ENCODE measurements at places on chromosomes 5 and 9.

- DNase-seq = no peak
Measured at GRCh38 chr9:12141422-12141821, 551.8 kb upstream of the TYRP1 start.

DNA sequence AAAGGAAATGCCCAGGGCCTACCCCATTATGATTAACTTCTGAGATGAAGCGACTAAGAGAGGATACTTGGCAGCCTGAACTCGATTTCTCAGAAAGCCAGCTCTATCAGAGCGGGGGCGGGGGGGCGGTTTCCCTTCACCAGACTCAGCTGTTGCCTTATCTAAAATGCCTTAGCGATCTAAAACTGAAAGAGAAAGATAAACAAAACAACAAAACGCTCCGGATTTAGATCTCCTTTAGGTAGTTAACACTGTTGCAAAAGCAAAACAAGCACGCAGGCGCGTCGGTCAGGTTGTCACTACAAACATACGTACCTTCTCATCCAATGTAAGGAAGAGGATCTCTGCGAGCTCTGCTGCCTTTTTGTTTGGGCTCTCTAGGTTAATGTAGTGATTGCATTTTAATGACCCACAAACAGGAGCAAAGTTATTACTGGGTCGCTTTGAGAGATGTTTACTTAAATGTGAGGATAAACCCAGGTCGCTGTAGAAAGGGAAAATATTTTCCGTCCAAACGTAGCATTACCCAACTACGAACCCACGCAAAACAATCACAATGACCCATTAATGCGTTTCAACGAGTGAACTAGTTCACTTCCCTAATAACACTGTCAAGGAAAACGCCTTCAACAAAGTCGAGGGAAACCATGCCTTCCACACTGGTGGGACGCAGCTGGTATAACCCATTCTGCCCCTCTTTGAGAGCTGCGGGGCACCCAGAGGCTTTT, 982 bp downstream of the EPB41L4A start:
- DNase-seq = peak; percentile 57

DNA sequence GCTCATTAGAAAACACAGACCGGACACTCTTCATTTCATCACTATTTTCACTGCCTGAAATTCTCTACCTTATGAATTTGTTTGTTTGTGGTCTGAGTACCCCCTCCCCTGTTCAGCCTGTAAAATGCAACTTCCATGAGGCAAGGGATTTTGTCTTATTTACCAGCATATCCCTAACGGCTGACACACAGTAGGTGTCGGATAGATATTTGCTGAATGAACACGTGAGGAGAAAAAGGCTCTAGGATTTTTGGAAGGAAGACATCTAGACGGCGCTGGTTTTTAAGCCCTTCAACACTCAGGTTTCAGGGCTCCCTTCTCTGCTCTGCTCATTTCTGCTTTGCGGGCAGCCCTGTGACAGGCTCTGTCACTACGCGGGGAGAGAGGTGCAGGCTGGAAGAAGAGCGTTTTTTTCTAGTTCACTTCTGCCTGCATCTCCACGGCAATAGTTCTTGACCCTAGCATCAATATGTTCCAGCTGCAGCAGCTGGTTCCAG, 41.0 kb downstream of the KCNMB1 start:
- no peak for DNase-seq

- no peak for DNase-seq
Measured at GRCh38 chr5:158209219-158209908, 350.4 kb upstream of the CLINT1 start.

GRCh38 chr5:77031891-77032290, 1.7 kb downstream of the AGGF1 start:
- no peak for DNase-seq

DNA sequence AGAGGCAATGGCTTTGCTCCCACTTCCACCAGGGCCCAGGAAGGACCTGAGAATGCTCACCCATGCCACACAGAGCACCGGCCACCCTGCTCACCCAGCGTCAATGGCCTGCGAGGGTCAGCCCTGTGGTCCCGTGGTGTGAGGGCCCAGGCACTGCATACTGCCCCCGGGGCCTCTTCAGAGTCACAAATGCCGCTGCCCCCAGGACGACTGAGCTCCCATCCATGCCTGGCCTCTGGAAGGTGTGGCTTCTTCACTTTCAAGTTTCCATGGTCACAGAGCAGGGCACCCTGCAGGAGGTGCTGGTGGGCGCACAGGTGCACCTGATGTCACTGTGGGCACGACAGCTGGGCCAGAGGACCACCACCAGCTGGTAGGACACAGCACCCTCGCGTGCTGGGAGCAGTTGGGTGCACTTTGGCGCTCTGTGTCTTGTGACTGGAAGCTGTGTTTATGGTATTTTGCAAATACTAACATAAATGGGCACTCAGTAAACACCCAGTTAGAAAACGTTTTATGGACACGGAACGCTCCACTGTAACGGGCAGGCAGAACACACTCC, 12.5 kb upstream of the ZDHHC11 start:
- DNase-seq = no peak

- DNase-seq = no peak
Measured at GRCh38 chr9:42378418-42378815, 195.0 kb downstream of the SPATA31A6 start.

GRCh38 chr5:9207817-9208418, 338.0 kb downstream of the SEMA5A start:
- peak; percentile 37 for DNase-seq

GRCh38 chr5:42586625-42587024, 163.4 kb downstream of the GHR start:
- no peak for DNase-seq

GRCh38 chr5:137778772-137779564, 24.8 kb upstream of the HNRNPA0 start:
- peak; percentile 6 for DNase-seq

DNA sequence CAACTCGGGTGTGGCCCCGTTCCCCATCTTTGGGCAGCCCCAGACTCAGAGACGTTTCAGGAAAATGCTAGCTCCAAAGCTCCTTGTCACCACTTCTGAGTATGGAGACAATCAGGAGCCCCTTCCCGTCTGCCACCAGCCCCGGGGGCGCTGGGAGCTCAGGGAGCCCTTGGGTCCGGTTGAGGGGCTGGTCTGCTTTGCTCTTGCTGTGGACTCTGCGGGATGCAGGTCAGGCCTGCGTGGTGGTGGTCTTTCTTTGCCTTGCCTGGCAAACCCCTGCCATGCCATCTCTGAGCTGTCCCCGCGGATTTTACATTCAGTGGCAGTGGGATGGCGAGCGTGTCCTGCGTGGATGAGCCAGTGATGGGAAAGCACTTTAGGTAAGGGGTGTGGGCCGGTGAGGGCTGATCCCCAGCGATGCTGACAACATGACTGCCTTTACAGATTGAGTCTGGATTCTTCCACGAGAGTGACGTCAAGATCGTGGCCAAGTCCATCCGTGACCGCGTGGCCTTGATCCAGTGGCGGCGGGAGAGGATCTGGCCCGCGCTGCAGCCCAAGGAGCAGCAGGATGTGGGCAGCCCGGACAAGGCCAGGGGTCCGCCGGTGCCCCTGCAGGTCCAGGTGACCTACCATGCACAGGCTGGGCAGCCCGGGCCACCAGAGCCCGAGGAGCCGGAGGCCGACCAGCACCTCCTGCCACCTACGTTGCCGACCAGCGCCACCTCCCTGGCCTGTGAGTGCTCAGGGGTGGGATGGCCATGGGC, 63.3 kb downstream of the WNK2 start:
- no peak for DNase-seq

DNA sequence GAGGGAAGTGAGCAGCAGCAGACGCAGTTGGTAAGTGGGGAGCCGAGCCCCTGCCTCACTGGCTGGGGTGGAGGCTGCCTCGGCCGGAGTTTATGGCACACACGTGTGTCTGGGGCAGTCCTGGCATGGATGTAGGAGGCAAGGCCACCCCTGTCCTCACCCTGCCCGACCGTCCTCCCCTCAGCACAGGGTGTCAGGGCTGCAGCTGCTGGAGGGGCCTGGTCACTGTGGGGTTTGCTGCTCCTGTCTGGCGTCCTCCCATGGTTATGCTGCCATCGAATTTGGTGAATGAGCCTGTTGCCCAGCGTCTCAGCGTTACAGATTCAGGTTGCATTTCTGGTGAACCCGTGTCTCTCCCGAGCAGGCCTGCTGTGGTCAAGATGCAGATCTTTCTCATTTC, 32.4 kb downstream of the CEP72 start:
- DNase-seq = no peak

DNA sequence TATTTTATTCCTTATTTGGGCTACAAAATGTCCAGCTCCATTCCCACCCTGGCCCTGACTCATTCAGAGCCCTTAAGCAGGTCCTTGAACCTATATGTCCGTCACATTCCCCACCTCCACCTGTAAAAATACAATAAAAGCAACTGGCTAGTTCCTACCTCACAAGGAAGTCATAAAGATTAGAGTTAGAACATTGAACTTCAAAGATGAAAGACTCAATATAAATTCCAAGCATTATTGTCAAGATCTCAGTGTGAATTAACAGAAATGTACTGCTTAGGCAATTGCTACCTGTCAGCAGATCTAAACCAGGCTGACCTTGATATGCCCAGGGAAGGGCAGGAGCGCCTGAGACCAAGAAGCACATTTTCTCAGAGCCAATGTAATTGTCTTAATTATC, 221.8 kb downstream of the ENC1 start:
- DNase-seq = no peak

DNA sequence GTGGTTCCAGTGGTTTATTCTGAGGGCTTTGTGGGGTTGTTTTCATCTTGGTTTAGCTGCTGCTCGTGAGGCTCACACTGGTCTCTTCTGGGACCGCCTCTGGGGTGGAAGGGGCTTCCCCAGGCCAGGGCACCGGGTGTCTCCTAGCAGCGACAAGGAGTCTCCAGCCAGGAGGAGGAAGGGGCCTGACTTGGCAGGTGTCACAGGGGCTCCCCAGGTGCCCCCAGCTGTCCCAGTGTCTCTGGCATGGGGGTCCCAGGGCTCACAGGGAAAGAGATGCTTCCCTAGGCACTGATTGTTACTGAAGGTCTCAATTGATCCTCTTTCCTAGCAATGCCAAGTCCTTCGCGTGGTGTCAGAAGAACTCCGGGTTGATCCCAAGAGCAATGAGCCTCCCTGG, 241.1 kb upstream of the IRX4 start:
- DNase-seq = no peak

DNA sequence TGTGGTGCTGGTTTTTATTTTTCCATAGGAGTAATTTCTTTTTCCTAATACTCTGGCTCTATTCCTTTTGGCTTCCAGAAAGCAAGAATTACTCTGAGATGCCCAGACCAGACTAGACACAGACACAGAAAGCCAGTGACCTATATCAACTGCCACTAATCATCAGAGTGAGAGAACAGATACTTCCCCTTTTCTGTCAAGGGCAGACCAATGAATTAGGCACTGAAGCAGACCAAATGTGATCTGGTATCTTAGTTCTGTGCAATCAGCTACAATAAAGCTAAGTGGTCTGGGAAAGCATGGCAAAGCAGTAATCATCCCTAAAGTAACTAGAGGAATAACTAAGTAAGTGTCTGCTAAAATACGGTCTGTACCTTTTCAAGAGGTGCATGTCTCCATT, 239.1 kb downstream of the ELAVL2 start:
- DNase-seq = peak; percentile 53

- no peak for DNase-seq
Measured at GRCh38 chr9:95770653-95771131, 104.8 kb upstream of the ERCC6L2 start.

- no peak for DNase-seq
Measured at GRCh38 chr5:140635291-140636257, 2.6 kb upstream of the CD14 start.

DNA sequence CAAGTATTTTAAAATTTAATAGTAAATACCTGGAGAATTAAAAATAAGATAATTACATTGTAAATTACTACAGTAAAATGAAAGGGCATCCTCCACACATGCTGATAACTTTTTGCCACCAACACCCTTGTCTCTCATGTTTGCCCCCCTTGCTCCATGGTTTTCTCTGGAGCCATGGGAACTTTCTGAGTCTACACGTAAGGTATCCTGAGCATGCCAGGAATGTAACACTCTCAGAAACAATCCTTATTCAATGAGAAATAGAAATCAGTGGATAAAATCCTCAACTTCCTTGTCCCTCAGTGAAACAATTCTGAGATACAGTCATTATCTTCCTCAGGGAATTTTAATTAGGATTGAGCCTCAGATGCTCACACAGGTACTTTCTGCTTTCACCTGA, 108.9 kb downstream of the IZUMO3 start:
- no peak for DNase-seq

GRCh38 chr5:79236362-79236969, 535 bp downstream of the JMY start:
- peak; percentile 20 for DNase-seq

- DNase-seq = peak; percentile 11
Measured at GRCh38 chr5:151150471-151151262, 6.9 kb downstream of the ANXA6 start.

GRCh38 chr5:81638471-81638870, 112.4 kb downstream of the SSBP2 start:
- DNase-seq = no peak

DNA sequence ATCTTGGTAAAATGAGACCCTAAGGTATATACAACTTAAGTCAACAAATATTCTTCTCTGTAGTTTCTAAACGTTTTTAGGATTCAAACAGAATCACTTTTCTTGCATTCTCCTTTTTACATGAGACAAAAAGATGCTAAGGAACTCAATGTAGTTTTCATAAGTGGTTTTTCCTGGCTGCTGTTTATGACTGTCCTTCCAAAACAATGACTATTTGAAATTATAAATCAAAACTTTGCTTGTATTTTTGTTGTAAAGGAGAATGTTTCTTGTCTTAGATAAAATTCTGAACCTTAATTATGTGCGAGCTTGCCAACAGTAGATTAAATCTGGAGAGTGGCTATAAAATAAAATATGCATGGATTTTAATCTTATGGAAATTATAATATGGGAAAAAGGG, 53.8 kb downstream of the GRIN3A start:
- no peak for DNase-seq

- DNase-seq = no peak
Measured at GRCh38 chr5:60228676-60229075, 335.1 kb upstream of the PDE4D start.

- DNase-seq = no peak
Measured at GRCh38 chr5:89315286-89316100, 432.5 kb upstream of the MEF2C start.

DNA sequence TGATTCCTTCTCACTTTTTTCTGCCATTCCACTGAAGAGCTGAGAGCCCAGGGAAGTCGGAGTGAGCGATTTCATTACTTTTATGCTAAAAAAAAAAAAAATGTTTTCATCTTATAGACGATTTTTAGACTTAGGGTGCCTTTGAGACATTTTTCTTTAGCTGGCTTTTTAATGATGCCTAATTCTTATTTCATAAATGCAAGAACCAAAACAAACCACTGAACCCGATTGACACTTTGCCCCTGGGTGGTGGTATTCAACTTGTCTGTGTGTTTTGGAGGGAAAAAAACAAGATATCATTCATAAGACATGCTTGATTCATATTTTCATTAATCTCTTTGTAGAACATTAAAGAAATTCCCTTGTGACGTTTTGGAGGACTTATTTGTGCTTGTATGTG, 2.4 kb downstream of the TLE4 start:
- no peak for DNase-seq

DNA sequence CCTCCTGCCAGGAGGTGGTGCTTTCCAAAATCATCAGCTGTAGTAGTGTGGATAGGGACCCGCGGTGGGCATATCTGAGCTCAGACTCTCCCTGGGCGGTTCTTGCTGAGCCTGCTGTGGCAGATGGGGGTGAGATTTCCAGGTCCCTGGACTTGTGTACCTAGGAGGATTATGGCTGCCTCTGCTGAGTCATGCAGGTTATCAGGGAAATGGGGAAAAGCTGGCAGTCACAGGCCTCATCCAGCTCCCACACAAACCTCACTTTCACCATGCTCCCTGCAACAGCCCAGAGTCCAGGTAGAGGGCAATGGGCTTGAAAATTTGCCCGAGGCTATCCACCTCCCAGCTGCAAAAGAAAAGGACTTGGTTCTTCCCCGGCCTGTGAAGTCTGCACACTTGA, 23.4 kb upstream of the MAMDC2 start:
- no peak for DNase-seq
